Frontal cortex (tissue), 4 donors: ENCODE measurements at places on chromosomes 11 and 22. TPM values are rescaled to one million over a fixed set of nuclear protein-coding genes. Genes with fewer than 3 reads are reported as not detected.
A peak's percentile ranks its signal among the peaks of the same experiment; 100 is the strongest.

DNA sequence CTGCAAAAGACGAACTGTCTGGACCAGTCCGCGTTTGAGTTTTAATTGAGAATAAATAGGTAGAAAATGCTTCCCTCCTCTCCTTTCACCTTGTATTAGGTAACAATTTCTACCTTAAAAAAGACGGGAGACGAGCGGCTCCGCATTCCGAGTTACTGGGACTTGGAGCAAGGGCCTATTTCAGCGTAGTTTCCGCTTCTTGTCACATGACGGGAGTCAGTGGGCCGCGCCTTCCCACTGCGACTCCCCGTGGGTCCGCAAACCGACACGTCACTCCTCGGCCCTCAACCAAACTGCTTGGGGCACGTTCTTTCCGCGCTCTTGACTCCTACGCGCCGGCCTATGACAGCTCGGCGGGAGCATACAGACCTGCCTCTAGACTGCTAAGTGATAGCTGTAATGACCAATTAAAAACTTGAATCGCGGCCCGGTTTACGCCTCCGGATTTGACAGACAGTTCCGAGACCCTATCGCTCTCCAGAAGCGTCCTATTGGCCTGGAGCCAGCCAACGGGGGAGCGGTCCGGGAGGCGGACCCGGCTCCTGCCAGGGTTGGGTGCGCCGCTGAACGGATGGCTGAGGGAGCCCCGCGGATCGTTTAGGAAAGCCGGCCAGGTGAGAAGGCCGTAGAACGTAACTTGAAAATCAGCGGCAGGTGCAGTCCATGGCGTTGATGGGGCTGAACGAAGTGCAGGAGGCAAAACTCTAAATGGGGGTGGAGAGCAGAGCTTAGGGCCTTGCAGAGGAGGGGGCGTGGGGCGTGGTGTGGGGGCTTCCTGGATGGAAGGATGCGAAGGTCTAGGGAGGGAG lies at the start of gene STT3A:
STT3A (plus strand) TSS at position 548 of the 809 bp plus-strand sequence. CDS start 3,064 bp downstream, outside the sequence.
- peak; percentile 85 for DNase-seq

DNA sequence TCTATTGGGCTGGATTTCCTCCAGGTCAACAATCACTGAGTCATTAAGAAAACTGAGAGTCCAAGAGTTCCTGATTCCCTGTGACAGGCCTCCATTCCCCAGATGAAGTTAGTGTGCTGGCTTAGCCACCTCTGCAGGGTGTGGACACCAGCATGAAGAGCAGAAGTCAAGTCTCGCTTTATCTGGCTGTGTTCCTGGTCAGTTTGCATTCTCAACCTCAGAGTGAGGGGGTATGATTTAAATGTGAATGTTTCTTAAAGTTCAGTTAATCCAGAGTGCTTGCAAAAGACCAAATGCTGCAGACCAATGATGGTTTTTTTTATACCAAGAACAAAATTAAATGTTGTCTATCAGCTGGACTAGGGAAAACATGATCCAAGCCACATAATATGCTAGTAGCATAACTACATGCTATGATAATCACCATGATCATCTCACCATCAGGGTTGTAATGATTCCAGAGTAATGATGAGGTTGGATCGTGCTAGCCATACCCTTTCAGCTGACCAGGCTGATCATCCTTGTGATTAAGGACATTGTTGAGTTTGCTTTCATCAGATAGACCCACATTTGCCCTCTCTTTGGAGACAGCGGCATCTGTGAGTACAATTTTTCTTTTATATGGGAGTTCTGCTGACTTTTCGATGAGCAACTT lies 145.8 kb upstream of the ARHGAP20 start:
- no peak for DNase-seq

- no peak for DNase-seq
Observed at GRCh38 chr11:79472819-79473529, 32.1 kb upstream of the TENM4 start.

DNA sequence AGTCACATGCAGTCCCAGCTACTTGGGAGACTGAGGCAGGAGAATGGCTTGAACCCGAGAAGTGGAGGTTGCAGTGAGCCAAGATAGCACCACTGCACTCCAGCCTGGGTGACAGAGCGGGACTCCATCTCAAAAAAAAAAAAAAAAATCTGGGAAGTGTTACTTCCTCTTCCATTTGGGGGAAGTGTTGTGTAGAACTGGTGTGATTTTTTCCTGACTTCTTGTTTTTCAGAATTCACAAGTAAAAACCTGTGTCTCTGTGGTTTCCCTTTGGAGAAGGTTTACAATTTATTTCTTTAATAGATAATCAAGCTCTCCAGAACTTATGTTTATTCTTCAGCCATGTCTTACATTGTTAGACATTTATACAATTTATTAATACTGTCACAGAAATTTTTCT lies 396.1 kb downstream of the BRD1 start:
- DNase-seq, result no peak

The MS4A15 gene
- not detected for total RNA-seq

DNA sequence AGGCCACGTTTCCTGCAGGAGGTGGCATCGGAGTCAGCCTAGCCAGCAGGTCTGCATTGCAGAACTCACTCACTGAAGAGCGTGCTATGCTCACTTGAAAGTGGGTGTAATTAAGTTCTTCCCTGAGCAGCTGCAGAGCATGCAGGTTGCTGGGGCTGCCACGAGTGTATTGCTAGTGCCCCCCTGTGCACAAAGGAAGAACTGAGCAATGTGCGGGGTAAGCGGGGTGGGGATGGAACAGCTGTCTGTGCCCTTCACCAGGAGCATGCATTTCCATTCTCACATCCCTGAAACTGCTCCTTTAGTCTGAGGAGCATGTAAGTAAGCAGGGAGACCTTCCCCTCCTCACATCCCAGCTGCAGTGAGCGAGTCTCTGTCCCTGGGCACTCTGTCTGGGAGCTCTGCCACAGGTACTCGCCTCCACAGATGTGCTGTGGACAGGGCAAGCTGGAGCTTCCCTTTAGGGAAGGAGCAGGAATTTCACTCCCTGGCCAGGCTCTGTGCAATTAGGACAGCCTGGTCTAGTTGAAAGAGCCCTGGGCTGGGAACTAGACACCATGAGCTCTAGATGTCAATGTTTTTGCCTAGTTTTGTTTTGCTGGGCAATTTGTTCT lies 1031.8 kb downstream of the NTM start:
- peak; percentile 33 for DNase-seq

- DNase-seq, result no peak
Observed at GRCh38 chr11:19753451-19754106, 40.9 kb downstream of the NAV2 start.

DNA sequence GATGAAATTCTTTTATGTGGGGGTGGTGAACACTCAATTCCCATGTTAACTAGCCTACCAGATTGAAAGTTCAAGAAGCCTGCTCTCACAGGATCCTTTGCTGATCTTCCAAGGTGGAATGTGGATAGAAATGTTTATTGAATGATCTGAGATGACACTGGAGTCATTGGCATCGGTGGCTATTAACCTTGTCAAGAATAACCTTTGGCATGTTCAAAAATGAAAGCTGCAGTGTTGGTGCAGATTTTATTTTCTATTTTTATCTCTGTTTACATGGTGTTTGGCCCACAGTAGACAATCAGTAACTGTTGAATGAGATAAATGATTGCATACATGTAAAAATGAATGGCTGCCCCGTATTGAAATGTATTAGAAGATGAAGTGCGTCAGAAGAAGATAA lies 19.0 kb downstream of the MCAM start:
- no peak for DNase-seq

- no peak for DNase-seq
Observed at GRCh38 chr11:45238724-45239123, 47.4 kb downstream of the SYT13 start.

- DNase-seq, result peak; percentile 20
Observed at GRCh38 chr22:41366323-41367029, 15.3 kb upstream of the TEF start.

- no peak for DNase-seq
Observed at GRCh38 chr22:46068593-46069491, 81.5 kb upstream of the PPARA start.

GRCh38 chr22:46472722-46473016 lies 64.8 kb downstream of the CELSR1 start:
- no peak for DNase-seq

DNA sequence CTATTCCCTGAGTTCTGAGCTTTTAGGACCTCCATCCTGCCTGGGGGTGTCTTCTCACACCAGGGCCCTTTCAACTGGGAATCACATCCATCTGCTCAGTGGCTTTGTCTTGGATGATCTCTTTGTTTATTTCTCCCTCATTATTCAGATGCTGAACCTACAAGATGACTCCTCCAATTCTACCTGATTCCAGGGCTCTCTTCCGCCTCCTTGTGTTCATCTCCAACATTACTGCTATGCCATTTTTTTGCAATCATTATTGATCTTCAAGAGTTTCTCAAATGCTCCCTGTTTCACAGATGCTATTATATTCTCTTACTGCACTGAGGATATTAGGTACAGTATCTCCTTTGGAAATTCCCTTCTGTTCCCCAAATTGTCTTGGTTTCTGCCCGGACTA lies 307.7 kb downstream of the SHANK2 start:
- no peak for DNase-seq

- no peak for DNase-seq
Observed at GRCh38 chr22:38733329-38733723, 22.5 kb downstream of the SUN2 start.

The MMP8 gene
- not detected for total RNA-seq

- DNase-seq, result no peak
Observed at GRCh38 chr11:33909150-33909549, 17.3 kb upstream of the LMO2 start.

The TSGA10IP gene
- not detected for total RNA-seq

DNA sequence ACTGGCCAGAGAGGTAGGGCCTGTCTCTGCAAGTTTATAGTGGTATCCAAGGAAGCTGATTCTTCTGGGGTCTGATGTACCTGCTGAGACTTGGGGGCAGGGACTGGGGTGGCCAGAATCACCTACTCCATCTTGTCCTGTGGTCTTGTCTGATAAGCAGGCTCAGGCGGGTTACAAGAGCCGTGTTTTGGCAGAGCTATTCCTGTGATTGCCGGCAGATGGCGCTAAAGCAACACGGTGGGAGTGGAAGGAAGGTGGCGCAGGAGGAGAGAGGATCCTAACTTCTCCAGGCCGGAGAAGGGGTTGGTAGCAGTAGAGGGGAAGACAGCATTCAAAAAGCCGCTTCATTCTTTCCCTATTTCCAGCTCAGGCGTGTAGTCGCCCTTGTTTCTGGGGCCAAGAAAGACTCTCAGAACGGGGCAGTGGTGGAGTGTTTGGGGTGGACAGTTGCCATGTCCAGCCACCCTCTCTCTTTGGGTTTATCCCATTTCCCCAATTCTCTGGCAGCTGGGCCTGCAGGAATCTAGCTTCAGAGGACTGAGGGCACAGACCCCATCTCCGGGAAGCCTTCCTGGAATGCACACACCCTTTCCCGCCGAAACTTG lies 15.1 kb downstream of the CHRM1 start:
- peak; percentile 80 for DNase-seq

- no peak for DNase-seq
Observed at GRCh38 chr11:120170741-120171261, 32.9 kb upstream of the TRIM29 start.

DNA sequence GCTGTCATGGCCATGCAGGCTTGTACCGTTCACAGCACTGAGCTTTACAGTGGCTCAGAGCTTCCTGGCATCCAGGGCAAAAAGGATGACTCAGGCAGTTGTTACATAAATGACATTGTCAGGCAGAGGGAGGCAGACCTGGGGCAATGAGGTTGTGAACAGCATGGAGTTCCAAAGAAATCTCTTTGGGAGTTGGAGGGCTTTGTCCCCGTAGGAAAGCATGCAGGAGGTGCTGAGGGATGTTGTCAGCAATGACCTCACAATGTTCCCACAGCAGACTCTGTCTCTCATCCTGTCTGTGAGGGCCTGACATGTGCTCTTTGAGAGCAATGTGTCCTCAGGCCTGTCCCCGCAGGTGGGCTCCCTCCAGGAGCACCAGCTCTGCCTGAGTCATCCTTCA lies 25.9 kb upstream of the PDE2A start:
- no peak for DNase-seq

DNA sequence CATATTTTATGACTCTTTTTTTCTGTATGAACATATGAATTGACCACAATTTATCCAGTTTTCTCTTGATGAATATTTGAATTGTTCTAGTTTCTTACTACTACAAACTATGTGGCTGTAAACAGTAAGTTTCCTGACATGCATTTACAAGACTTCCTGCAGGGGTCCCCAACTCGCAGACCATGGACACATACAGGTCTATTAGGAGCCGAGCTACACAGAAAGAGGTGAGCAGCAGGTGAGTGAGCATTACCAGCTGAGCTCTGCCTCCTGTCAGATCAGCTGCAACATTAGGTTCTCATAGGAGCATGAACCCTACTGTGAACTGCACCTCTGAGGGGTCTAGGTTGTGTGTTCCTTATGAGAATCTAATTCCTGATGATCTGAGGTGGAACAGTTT lies 379.4 kb downstream of the DYNC2H1 start:
- DNase-seq, result no peak

- DNase-seq, result no peak
Observed at GRCh38 chr11:130156108-130157022, 3.2 kb upstream of the ST14 start.

GRCh38 chr11:19931771-19932369 lies 219.2 kb downstream of the NAV2 start:
- no peak for DNase-seq

The DUSP8 gene
- 4.1 TPM for total RNA-seq

GRCh38 chr11:26470992-26471391 lies 101.1 kb downstream of the MUC15 start:
- DNase-seq, result no peak

DNA sequence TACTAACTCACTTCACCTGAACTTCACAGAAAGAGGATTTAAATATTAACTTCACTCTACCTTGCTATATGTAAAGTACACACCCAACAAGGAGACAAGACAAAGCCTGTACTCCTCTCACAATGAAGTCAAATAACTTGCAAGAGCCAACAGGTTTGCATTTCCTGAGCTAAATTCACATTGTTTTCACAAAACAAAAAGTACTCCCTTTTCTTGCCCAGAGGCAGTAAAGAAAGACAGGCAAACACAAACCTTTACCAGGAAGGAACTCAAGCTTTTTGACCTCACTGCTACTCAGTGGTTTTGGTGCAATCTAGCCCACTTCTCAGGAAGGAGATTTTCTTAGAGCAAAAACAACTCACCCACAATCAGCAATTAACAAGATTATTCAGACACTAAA lies 15.7 kb downstream of the USP28 start:
- no peak for DNase-seq

DNA sequence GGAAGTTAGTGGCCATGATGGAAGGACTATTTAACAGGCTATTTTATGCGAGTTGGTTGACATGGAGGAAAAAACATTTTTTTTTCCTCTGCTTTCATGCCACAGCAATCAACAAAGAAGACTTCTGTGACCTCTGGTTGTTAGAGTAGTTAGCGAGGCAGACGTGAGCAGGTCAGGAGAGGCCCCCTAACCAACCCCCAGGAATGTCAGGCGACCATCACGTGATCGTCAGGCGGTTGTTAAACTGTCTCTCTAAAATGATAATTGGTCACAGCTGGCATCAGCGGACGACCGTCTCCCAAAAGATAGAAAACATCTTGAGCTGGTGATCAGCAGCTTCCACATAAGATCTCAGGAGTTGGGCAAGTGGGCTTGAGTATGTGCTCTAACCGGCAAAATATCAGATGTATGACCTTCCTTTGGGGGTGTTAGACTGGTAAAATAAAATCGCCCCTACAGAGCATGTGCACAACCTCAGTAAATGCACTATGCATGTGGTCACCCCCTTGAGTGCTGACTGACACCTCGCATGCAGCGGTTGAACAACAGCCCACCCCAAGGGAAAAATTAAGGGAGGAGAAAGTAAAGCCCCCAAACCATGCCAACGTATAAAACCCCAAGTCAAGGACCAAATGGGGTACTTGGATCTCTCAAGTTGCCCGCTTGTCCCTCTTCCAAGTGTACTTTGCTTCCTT lies 20.9 kb upstream of the NARS2 start:
- no peak for DNase-seq
